Esophagus squamous epithelium (tissue), 5 donors: ENCODE measurements at places on chromosomes 5 and 9.
A peak's percentile ranks its signal among the peaks of the same experiment; 100 is the strongest.

- DNase-seq = no peak
Measured at GRCh38 chr9:70861376-70861775, 260.0 kb downstream of the TRPM3 start.

- DNase-seq = no peak
Measured at GRCh38 chr9:136057236-136058081, 37.6 kb downstream of the NACC2 start.

GRCh38 chr5:31396611-31397295 is 135.1 kb downstream of the DROSHA start:
- no peak for DNase-seq

- DNase-seq = no peak
Measured at GRCh38 chr9:69569738-69570451, 102.3 kb downstream of the APBA1 start.

DNA sequence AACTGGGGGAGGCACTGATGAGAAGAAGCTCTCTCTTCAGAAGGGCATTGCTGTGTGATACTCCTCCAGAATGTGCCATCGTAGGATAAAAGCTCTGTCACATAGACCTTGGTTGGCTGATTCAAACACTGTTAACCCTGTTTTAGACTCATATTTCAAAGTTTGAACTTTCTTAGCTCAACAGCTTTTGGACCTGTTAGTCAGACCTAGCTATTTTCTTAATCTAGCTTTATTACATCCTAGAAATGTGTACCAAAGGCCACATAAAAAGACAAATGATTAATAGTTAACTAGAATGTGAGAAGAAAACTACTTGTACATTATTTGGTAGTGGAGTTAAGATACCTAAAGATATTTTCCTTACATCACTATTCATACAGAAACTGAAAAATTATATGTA is 4.3 kb downstream of the RHOBTB3 start:
- DNase-seq = no peak

- peak; percentile 31 for DNase-seq
Measured at GRCh38 chr5:42949348-42950115, 90.6 kb downstream of the ANXA2R start.

GRCh38 chr5:14560091-14560595 is 21.4 kb upstream of the OTULINL start:
- DNase-seq = no peak

DNA sequence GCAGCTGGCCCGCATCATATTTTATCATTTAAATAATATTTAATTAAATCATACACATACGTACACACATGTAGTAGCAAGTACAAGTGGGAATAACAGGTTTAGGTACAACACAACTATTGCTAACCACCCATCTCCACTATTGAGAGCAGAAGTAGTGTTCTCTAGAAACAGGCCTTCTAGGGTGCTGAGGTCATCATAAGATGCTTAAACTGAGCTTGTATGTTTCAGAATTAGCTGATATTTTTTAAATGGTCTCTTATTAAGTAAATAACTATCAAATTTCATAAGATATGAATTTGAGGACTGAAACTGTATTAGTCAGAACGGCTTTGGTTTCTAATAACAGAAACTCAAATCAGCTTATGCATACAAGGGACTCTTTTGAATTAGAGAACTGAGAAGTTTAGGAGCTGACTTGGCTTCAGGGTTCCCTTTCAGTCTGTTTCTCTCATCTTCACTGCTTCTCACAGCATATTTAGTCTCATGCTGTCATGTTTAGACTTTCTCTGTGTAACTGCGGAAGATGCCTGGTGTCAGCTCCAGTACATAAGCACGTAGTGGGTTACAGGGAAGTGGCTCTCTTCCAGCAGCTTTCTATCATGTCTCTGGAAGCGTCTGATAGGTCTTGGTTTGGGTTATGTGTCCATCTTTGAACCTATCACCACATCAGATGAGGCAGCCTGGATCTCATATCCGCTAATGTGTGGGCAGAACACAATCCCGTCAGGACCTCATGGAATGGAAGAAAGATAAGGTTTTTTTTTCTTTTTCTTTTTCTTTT is 25.0 kb upstream of the OCLN start:
- no peak for DNase-seq

DNA sequence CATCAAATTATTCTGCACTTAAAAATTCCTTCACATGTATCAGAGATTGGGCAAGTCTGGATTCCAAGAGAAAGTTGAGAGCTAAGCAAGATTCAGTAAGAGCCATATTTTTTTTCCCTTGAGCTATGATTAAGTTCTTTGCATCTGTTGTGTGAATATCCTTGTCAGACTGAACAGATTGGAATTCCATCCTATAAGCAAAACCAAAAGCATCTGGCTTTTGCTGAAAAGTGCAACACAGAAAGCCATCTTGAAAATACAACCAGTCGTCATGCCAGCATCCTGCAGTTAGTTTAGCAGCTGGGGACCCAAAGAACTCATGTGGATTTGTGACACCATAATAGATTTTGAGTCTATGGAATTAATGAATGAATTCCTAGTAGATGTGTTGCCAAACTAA is 316.9 kb downstream of the MTRR start:
- no peak for DNase-seq

DNA sequence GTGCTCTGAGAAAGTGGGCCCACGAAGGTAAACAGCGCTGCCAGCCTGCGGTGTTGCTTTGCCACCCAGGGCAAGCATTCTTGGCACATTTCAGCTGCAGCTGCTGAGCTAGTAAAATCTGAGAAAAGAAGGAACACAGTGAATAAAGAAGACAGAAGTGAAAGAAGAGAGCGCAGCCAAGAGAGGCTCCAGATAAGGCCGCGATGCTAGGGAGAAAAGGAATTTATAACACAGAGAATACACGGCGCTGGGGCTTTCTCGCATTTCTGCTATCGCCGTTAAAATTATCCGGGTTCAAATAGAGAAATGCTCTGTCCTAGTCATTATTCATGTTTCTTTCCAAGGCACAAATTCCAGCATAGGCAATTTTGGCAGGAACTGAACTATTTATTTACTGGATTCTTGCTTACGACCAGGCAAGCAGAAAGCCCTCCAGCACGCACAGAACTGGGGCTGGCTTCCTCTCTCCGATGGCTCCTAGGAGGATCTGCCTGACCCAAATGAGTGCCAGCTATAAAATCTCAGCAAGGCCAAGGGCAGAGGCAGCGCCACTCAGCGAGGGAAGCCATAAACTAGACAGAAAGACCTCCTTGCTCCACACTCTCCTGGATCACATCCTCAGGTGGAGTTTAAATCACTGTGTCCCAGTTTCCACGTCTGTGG is 111.2 kb downstream of the ATPSCKMT start:
- no peak for DNase-seq

DNA sequence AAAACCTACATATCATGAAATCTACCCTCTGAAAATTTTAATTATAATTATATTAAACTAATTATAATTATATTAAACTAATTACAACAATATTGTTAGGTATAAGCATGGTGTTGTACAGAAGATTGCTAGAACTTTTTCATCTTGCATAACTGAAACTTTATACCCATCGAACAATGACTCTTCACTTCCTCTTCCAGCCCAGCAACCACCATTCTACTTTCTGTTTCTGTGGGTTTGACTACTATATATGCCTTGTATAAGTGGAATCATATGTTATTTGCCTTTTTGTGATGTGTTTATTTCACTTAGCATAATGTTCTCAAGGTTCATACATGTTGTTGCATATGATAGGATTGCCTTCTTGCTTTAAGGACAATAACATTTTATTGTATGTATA is 274.2 kb upstream of the CCNH start:
- no peak for DNase-seq

- DNase-seq = no peak
Measured at GRCh38 chr9:135523521-135524129, 2.4 kb downstream of the LCN1 start.

DNA sequence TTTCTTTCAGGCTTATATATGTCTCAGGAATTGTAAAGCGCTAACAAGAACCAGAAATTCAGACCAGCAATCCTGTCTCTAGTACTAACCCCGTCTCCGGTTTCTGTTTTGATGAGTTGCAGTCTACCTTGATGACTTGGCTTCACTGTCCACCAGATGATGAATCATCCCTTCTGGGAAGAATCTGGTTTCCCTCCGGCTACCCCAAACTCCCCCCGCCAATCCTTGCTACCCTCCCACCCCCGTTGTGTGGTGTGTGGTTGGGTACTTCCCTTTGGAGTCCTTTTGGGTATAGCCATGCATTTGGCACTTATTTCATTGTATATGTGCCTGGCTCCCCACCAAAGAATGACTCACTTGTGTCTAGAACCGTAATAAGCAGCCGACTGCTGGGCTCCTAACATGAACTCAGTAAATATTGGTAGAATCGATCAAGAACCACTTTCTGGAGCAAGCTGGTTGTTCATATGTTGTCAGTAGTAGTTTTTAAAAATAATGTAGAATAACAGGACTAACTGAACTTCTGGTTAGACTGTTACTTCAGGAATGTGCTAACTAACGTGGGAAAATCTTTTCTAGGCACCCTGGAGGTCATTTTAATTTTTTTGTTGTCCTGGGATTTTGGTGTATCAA is 8.3 kb upstream of the TGFBI start:
- no peak for DNase-seq

GRCh38 chr5:171371326-171371725 is 16.3 kb upstream of the NPM1 start:
- no peak for DNase-seq

GRCh38 chr5:130335117-130335516 is 430.9 kb downstream of the CHSY3 start:
- no peak for DNase-seq
